ENCODE measurements at places on chromosomes 1 and 21.

DNA sequence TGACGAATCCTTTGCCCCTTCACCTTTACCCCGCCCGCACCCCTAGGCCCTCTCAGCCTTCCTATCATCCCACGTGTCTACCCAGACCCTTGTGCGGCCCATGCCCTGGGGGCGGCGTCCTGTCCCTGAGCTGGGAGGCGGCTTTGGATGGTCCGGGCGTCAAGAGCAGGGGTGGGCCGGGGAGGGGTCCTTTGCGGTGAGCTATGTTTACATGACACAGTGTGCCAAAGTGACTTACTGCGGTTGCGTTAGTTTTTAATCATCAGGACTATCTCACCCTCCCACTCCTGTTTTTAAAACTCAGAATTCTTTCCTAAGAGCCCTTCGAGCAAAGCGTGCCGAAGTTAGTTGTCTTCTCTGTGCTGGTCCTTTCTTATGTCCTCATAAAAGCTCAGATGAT is 144.6 kb downstream of the PGBD5 start:
- DNase-seq = no peak

GRCh38 chr1:166080277-166080966 is 86.4 kb downstream of the FAM78B start:
- DNase-seq = no peak

DNA sequence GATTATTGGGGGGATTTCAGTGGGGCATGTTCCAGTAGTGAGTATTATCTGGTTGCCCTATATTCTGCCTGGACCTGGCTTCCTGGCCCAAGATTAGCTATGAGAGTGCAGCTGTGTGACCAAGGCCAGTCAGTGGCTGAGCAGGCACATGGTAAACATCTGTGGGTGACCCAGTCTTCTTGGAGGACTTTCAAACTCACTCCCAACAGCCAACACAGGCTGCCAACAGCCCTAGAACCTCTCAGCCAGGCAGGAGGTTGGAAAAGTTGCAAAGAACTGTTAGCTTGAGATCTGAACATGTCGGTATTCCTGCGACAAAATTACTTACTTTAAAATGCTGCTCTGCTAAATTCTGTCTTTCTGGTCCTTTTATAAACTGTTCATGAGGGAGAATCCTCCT is 192.4 kb downstream of the TGFBR3 start:
- DNase-seq = no peak

- DNase-seq = no peak
These were observed 31.4 kb upstream of the C1orf185 start for GRCh38 chr1:51070640-51071039.

DNA sequence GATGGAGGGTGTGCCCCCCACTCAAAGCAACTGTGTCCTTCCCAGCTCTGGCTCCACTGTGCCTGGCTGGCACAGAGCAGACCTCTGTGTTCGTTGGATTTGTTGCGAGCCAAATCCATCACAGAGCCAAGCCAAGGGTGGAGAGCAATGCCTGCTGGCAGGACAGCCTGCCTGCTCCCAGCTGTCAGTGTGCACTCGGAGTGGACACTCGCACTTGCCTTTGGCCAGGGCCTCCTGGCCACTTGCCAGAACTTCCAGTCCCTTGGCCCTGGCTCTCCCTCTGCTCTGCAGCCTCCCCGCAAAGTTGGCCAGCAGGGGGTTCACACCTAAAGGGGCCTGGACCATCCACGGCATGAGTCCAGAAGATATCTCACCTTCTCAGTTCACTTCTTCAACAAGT is 16.4 kb downstream of the HEYL start:
- no peak for DNase-seq

GRCh38 chr21:21324297-21324696 is 326.1 kb downstream of the NCAM2 start:
- no peak for DNase-seq

DNA sequence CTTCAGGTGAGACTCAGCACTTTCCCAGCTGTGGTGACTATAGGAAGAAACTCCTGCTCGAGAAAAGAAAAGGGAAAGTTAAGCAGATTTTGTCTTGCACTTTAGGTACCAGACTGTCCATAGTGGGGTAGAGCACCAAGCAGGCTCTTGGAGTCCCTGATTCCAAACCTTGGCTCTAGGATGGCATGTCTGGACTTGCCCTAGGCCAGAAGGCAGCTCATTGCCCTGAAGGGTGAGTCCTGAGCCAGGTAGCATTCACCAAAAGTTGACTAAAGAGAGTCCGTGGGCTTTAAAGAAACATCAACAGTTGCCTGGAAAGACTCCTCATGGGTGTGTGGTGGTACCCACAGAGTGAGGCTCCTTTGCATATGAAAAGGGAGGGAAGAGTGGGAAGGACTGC is 145.2 kb upstream of the SNX7 start:
- no peak for DNase-seq

Data from bone marrow (tissue), 2 donors.